ENCODE measurements at places on chromosomes 16 and 17.

DNA sequence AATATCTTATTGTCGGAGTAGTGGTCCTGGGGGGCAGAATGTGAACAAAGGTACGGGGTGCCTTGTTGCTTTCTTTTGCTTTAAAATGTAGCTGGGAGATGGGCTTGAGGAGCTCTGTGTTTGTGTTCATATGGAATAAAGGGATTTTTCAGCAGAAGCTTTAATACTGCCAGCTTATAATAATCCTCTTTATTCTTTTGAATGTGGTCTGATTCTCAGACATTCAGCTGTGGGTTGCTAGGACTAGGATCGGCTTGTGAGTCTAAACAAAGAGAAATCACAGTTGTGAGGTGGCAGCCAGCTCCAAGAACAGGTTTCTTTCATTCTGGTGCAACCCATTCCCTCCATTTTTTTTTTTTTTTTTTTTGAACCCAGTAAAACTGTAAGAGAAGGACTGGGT, 7.2 kb downstream of the MRPL58 start:
- DNase-seq, result no peak

- no peak for DNase-seq
These were observed 96.5 kb upstream of the ASIC2 start for GRCh38 chr17:33389504-33390135.

DNA sequence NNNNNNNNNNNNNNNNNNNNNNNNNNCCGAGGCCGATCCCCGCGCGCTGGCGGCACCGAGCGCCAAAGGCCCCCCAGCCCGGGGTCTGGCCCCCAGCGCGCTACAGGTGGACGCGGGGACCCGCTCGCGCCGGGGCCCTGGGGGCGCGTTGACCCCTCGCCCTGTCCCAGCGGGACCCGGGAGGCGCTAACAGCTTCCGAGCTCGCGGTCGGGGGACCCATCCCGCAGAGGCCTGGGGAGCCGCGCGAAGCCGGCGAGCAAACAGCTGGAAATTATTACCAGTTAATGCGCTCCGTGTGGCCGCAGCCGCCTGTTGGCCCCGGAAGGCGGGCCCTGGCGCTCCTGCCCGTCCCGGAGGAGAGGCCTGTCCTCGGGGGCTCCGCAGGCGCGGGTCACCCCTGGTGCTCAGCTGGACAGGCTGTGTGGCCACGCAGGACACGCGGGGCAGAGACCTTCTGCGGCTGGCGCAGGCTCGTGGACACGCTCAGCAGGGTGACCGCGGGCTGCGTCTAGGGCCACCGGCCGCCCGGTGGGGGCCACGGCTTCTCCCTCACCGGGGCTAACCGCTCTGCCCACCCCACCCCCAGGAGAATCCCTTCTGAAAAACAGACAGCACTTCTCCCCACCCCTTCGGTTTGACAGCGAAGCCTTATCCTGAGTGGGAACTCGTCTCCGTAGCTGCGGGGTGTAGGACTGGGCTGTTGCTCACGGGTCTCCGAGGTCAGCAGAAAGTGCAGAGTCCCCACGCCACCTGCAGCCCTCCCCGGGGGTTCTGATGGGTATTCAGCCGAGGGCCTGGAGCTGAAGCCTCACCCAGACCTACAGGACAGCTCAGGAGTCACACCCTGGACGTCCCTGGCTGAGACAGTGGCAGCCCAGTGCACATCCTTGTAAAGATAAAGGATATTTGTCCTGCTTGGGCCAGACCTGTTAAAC, 138.7 kb upstream of the RPH3AL start:
- peak; percentile 26 for DNase-seq

DNA sequence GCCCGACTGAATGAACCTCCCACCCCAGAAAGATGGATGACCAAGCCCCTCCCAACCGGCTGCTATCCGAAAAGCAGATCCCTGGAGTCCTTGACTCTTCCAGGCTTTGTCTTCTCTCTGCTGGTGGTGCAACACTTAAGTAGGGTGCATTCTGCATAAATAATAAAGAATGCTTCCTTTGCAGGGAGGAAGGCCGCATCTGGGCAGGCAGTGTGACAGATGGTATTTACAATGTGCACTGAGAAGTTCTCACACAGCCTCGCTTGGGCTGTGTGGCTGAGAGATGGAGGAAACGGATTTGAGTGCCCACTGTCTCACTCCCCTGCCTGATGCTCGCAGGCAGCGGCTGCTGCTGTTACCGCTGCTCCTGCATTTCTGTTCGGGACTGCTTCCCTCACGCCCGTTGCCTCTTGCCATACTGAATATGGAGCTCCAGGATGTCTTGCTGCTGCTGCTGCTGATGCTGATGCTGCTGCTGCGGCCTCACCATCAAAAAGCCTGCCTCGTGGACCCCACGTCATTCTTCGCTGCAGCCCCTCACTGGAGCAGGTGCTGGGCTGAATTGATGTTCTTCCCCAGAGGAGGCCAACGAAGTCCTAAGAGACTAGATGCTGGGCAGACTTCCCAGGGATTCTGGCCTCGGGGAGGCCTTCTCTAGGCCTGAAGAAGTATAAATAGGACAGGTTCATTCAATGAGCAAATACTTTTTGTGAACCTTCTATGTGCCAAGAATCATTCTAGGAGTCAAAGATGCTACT, 7.1 kb upstream of the RHBDL3 start:
- no peak for DNase-seq

DNA sequence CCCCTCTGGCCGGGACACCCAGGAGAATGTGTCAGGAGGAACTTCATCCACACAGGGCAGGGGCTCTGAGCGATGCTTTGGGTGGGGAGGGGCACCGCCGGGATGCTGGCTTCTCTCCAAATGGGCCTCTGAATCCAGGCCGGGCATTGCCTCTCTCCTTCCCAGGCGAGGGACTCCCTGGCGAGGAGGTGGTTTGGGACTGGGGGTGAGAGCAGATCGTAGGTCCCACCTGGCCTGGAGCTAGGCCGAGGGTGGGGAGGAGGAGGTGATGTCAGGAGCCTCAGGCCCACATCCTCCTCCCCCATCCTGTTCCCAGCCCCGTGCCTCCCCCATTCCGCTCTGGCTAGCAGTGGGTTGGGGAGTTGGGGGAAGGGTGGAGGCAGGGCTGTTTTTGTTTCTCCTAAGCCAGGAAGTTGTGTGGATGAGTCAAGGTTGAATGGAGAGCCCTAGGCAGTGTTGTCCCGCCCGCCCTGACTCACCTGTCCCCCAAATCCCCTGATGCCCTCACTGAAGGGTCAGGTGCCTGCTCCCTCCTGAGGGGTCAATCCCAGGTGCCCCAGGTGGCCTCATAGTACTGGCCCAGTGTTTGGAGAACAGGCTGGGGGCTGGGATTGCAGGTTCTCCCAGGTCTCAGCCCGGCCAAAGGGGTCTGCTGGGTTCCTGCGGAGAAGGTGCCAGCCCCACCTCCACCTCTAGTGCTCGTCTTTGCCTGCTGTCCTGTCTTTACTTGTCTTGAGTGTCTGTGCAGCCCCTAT, 2.8 kb downstream of the GRB7 start:
- peak; percentile 41 for DNase-seq

GRCh38 chr16:23016368-23016767, 132.9 kb downstream of the USP31 start:
- DNase-seq, result no peak

- DNase-seq, result no peak
These were observed 49.2 kb downstream of the CRISPLD2 start for GRCh38 chr16:84868829-84869472.

- DNase-seq, result no peak
These were observed 511.9 kb upstream of the CDH8 start for GRCh38 chr16:62548095-62548494.

- peak; percentile 45 for DNase-seq
These were observed 3.3 kb downstream of the POLR3E start for GRCh38 chr16:22300427-22301071.

DNA sequence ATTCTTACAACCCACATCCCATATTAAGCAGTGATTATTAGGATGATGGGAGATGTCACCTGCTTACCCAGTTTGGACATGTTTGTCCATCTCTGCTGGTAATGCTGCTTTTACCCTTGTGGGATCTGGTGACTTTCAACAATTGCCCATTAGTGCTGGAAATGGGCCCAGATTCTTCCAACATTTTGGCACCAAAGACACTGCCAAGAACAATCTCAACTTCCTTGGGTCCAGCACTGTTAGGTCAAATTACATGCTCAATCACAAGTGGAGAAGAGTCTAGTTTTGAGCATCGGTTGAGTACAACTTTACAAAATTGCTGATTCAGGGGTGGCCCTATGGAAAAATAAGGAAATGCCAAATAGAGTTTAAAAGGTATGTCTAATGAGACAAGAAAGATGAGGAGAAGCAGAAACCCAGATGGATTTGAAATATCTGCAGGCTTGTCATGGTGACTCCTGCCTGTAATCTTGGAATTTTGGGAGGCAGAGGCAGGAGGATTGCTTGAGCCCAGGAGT, 13.0 kb upstream of the ZFP3 start:
- DNase-seq, result no peak

DNA sequence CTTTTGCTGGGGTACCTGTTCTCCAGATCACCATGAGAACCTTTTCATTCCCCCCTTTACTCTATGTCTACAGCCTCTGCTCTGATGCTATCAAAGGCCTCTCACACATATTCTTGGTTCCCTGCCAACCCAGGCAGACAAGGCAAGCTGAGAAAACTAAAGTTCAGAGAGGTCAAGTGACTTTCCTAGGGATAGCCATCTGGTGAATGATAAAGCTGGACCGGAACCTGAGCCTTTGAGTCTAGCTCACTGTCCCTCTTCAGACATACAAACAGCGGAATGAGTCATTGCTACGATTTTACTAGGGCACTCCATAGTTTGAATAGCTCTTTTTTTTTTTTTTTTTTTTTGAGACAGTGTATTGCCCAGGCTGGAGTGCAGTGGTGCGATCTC, 73.3 kb downstream of the XYLT1 start:
- DNase-seq, result no peak

- no peak for DNase-seq
These were observed 12.1 kb downstream of the THRA start for GRCh38 chr17:40074871-40075200.

GRCh38 chr17:50272246-50272645, 2.0 kb upstream of the TMEM92 start:
- DNase-seq, result no peak

DNA sequence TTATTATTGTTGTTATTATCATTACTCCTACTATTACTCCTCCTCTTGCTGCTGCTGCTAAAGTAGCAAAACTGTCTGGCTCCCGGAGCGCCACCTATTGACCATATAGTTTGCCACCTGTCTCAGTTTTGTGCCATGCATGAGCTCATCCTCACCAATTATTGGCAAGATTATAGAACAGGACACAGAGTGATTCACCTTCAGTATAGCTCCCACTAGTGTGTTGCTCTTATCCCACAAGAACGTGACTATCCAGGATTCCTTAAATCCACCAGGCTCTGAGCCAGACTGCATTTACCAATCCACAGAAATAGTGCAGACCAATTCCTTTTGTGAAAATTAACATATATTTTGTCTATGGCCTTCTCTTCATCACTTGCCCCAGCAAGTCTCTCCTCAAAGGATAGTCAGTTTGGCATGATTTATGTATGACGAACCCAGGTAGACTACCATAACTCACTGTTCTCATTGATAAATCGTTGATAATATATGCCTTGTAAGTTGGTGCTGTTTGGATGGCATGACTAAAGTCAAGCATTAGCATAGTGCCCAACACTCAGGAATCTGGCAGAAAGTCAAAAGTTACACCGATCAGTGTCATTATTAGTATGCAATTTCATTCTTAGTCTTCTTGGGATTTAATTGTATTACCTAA, 405.5 kb upstream of the HSBP1 start:
- no peak for DNase-seq

GRCh38 chr16:82011199-82011641, at the start of gene SDR42E1:
TSS of gene SDR42E1 (minus strand) at chr16:82011470. CDS start at chr16:82000858, 10,612 bp downstream.
- no peak for DNase-seq

GRCh38 chr17:36095992-36096391, 6.0 kb upstream of the CCL3 start:
- no peak for DNase-seq

- DNase-seq, result no peak
These were observed 2.0 kb downstream of the ROGDI start for GRCh38 chr16:4800290-4801041.

DNA sequence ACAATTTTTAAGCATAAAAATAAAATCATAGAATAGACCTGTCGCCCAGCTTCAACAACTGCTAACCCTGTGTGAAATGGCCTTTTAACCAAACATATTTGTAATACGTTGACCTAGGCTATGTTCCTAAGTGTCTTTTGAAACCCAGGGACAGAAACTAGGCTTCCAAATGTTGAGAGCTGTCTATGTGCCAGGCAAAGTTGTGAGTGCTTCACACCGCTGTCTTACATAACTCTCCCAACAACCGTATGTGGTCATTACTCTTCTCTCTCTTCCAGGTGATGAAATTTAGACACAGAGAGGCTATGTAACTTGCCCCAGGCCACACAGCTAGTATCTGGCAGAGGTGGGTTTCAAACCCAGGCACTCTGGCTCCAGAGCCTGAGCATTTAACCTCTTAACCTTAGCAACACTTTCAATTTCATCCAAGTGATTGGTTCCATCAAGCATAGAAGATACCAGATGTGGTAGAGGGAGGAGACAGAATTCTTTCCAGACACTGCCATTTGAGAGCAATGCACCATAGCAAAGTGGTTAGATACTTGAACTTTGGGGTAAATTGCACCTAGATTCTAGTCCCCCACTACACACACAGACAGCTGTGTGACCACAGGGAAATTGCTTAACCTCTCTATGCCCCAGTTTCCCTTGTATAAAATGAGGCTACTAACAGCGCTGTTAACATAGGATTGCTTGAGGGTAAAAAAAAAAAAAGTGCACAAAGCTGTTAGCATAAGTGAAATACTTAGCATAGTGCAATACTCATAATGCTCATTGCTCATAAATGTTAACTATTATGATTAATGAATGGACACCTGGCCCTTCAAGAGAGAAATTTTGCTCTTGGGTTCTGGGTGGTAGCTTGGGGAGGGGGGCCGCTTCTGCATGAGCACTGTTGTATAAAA, 160.6 kb downstream of the IRX3 start:
- no peak for DNase-seq

DNA sequence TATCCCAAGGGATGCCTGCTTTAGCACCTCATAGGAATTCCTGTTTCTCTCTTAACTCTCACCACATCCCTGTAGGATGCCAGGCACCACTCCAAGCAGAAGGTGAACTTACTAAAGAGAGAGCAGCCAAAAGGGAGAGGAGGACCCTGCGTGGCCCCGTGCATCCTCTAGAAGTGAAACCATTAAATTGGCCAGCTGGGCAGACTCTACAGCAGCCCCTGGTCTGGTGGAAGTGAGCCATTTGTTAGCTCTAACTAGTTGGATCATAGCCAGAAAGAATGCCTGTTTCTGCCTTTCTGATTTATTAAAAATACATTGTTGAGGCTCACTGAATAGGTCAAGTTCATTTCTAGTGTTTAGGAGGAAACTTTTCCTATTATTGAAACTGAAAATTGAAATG, 22.3 kb downstream of the TMEM11 start:
- DNase-seq, result no peak

GRCh38 chr16:11658896-11659708, 9.2 kb upstream of the SNN start:
- DNase-seq, result no peak
